ENCODE measurements at places on chromosomes 2 and 18. TPM values are rescaled to one million over a fixed set of nuclear protein-coding genes. Genes with fewer than 3 reads are reported as not detected.

DNA sequence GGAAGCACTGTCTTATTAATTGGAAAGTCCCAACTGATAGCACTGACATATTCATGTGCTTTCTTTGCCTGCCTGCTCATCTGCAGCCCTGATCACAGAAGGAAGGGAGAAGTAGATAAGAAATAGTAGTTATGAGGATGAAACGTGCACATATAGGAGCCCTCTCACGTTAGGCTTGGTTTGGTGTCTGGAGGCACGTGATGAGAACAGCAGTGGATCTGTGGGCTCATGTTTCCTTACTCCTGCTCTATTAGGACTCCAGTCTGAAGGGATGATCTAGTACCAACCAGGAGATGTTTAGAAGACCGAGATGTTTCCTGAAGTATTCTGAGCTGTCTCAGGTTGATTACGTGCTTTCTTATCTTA is 84.9 kb downstream of the MAP4K4 start:
- DNase-seq = no peak

DNA sequence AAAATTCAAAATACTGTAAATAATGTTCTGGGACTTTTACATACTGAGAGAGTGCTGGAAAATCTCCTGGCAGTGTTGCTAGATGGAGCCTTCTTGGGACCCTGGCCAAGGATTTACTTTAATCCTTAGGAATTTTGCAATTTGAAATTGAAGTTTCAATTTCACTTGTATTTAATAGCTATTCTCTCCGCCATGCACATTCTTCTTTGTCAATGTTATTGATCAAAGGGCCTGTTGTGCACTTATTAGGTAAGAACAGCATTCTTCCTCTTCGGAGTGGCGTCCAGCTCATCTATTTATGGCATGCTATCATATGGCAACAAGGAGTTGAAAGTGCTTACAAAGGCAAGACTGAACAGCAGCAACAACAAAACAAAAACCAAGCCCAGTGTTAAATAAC is 40.1 kb upstream of the SOS1 start:
- DNase-seq = peak; percentile 71

Gene IL18R1
- 6.7 TPM for total RNA-seq

Gene WNT10A
- total RNA-seq = 3.6 TPM

DNA sequence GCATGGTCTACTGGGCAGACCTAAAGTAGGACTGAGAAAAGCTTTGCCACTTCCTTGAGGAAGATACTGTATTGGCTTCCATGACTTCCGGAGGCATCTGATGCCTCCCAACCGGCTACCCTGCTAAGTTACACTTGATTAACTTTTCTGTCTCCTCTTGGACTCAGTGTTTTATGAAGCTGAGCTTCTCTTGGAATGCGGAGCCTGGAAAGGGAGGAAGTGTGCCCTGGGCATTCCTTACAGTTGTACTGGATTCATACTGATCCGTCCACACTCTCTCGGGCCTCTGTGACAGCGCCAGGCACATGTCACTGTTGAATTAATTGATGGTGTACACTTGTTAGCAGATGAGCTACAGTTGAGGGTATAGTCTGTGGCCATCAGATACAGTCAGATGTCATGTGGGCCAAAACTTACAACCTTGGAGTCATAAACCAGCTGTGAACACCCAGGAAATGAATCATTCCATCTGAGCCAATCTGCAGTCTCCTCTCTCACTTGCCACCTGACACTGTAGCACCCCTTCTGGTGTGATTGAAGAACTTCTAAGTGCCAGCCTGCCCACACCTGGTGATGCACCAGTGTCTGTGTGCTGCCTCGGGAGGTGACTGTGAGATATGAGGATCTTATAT is 122.5 kb downstream of the FHOD3 start:
- no peak for DNase-seq

Gene HOXD3
- total RNA-seq = not detected

Gene ABCG5
- 0.96 TPM for total RNA-seq

- no peak for DNase-seq
Observed at GRCh38 chr2:233802132-233802815, 24.1 kb downstream of the MROH2A start.

- DNase-seq = no peak
Observed at GRCh38 chr2:111032721-111033429, 87.8 kb upstream of the BCL2L11 start.

DNA sequence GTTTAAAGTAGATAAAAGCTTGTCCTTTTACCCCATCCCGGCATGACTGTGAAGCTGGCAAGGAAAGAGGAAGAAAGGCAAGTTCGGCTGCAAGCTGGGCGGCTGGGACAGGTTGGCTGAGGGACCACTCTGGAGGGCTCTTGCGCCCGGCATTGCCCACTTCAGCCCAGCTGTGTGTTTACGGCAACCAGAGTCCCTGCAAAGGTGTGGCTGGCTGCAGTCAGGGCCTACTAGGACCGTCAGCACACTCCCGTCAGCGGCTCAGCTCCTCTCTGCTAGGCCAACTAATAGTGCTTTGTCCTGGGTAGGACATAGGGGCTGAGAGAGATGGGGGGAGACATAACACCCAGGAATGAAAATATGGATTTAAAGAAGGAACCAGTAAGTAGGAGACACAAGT is 11.7 kb upstream of the SAP130 start:
- DNase-seq = no peak

DNA sequence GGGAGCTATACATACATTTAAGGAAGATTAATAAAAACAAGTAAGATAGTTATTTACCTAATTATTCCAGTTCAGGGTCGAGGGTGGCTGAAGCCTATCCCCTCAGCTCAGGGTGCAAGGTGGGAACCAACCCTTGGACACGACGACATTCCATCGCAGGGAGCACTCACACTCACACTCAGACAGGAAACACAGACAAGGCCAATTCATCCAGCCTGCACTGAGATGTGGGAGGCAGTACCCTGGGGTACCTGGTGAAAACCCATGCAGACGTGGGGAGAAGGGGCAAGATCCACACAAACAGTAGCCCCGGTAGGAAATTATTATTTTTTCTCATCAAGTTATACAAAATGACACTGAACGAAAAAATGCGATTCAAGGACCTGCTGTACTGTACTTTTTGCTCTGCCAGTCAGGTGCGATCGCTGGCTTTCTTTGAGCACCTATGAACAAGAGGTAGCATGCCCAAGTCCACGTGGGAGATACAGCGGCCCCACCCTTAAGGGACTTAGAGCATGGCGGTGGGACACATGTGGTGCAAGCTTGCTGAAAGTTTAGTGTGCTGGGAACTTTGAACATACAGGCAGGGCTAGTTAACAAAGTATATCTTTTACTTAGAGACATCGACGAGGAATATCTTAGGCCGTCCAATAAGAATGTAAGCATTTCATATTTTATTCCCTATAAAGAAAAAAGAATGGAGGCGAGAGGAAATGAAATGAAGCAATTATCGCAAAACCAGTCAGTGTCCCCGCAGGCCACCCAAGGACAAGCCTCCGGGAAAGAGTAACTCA is 624 bp downstream of the METTL8 start:
- DNase-seq = peak; percentile 59

Gene DSEL
- total RNA-seq = 14.9 TPM

DNA sequence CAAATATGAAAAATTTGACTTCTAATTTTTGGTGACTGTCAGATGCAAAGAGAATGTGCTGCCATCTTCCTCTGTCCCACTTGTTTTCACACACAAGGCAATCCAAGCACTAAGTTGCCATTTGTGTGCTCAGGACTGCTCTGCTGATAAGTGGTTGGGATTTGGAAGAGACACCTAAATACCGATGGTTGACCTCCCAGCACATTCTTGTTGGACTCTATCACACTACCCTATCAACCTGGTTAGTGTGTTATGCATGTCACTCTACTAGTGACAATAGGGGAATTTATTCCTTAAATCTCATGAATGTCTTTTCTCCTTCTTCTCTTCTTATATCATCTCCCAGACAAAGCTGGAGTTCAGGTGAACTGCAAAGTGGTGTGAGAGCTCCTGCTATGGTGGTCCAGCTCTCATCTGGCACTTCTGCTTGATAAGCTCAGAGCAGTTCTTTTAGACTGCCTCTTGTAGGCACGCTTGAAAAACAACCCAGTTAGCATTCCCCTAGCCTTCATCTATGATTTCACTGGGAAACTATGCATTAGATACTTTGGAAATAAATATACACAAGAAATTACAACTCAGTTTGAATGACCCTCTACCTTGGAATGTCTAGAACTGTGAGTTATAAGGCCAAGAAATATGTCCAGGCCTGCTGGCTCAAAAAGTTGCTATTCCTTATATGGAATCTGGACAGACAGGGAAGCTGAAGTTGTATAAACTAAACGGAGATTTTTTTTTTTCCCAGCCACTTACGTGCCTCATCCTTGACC is 404.8 kb downstream of the MEIS1 start:
- DNase-seq = peak; percentile 94

Gene ELOA2
- total RNA-seq = 1.9 TPM

DNA sequence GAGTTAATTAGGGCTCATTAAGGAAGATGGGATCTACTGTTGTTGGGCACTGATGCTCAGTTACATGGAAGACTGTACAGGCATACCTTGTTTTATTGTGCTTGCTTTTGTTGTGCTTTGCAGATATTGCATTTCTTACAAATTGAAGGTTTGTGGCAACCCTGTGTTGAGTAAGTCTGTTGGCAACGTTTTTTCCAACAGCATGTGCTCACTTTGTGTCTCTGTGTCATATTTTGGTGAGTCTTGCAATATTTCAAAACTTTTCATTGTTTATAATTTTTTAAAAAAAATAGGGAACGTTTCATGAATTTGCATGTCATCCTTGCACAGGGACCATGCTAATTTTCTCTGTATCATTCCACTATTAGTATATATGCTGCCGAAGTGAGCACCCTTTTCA is 15.6 kb downstream of the PHLPP1 start:
- DNase-seq = no peak

- DNase-seq = no peak
Observed at GRCh38 chr2:186614373-186614772, 24.5 kb downstream of the ITGAV start.

- DNase-seq = no peak
Observed at GRCh38 chr2:47126783-47127182, 28.3 kb downstream of the STPG4 start.

Gene MEP1B
- total RNA-seq = 2.6 TPM

DNA sequence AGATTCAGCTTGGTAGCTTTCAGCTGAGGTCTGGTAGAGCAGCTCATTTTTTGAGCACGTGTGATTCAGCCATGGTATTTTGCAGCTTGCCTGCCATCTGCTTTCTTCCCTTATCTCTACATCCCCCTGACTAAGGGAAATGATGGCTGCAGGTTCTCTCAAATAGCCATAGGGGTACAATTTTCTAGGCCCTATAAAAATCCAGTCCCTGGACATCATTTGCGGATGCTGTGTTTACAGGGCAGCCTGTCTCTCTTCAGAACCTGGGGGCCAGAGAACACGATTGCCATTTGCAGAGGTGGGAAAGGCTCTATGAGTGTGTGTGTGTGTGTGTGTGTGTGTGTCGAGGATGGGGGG is 442.7 kb upstream of the MEIS1 start:
- no peak for DNase-seq

Gene MFSD2B
- total RNA-seq = 0.48 TPM

DNA sequence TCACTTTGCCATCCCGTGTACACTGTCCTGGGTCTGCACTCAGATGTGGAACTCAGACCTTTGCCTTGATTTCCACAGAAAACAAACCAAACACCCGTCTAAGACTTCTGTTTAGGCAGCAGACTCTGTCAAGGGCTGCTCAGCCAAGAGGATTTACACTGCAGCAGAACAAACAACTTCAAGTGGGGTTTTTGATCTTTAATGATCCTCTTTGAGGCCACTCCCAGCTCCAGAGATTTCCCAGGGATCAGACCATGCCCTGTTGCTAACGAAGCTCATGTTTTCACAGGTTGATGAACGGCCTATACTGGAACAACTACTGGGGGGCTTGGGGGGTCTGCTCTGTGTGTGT is 52.5 kb upstream of the LGALSL start:
- peak; percentile 63 for DNase-seq

Gene BUB1
- total RNA-seq = 11.6 TPM

DNA sequence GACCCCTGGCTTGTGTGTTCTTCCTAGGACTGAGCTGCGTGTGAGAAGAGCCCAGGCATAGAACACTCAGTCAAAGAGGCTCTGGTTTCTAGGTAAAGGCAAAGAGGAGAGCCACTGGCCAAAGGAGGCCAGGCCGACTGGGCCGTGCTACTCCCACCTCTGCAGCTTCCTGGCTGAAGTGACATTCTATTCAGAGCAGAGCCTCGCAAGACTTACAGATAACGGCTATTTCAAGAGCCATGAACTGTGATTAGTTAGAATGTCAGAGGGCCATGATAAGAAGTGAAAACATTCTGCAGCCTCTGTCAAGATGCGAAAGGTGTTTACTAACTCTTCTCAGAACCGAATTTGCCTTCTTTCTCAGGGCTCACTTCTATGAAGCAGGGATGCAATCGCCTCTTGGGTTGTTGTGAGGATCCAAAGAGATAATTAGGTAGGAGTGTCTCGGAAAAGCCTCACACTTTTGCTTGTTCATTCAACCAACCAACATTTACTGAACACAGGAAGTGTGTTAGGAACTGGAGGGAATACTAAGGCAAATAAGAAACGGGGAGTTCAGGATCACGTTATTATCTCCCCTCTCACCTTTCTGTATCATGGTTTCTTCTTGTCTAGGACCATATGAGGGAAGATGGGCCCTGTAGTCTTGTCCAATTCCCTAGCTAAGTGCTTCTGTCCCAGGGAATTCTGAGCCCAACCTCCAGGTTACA is 3.4 kb upstream of the DNAJC5G start:
- no peak for DNase-seq

Gene CENPO
- 3.1 TPM for total RNA-seq

DNA sequence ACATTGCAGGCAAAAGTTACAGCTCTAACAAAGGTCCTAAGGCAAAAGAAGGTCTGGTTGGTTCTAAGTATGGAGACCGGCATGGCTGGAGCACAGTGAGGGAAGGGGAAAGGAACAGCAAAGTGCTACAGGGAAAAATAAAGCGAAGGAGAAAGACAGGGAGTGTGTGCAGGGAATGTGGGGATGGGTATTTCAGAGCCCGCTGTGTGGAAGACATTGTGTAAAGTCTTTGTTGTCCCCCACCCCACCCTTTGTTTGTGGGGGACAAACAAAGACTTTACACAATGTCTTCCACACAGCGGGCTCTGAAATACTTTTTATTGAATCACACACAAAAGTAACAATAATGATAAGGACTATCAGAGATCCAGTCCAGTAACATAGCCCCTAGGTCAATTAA is 28.9 kb upstream of the C2orf15 start:
- DNase-seq = no peak

DNA sequence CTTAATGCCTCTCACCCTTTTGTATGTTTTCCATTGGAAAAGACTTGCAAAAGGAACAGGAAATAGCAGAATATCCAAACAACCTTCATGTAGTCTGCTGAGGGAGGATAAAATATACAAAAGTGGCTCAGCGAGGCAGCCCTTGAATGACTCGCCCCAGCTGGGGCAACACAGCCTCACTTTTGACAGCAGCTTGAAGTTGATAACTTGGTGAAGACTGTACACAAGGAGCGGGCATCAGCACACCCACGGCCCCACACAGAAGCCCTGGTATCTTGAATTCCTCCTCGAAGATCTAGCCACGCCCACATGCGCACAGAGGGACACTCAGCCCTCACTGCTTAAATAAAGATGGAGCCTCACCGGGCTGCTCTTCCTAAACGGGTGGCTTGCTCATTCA is 161.0 kb downstream of the IRS1 start:
- no peak for DNase-seq

All from umbilical cord (tissue), 2 donors.